Peyer's patch (tissue), 4 donors: ENCODE measurements at places on chromosomes 3 and 15. TPM values are rescaled to one million over a fixed set of nuclear protein-coding genes. Genes with fewer than 3 reads are reported as not detected.

The CAMKV gene
- total RNA-seq: 2.1 TPM

The MUC13 gene
- 612 TPM for total RNA-seq

The SLC28A2 gene
- 66.6 TPM for total RNA-seq

- H3K27me3 ChIP-seq: no peaks in the 10 kb centered on the region
- H3K4me1 ChIP-seq: peaks cover 5% of the 10 kb centered on the region
- no peak overlapping the region for H3K4me3 ChIP-seq
- peak overlapping the region; percentile 25 for H3K27ac ChIP-seq
- H3K36me3 ChIP-seq: no peaks in the 10 kb centered on the region
- DNase-seq: no peak
These were observed 72.9 kb downstream of the RPL39L start for GRCh38 chr3:187066228-187066995.

DNA sequence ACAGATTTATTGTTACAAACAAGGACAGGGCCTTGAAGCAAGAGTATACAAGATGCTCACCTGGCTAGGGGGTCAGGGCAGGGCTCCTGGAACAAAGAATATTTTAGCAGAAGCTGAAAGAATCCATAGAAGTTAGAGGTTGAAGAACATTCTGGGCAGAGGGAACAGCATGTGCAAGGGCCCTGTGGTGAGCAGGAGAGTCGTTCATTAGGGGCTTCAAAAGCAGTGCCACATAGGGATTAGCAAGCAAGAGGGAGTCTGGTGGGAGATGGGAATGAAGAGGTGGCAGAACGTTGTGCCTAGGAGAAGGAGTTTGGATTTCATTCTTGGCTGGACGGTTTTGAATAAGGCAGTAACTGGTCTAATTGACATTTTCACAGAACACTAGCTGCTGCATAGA is 22.9 kb downstream of the DNAJB8 start:
- no peak overlapping the region for H3K4me3 ChIP-seq
- no peaks in the 10 kb centered on the region for H3K27me3 ChIP-seq
- H3K36me3 ChIP-seq: no peaks in the 10 kb centered on the region
- no peaks in the 10 kb centered on the region for H3K4me1 ChIP-seq

- no peaks in the 10 kb centered on the region for H3K27me3 ChIP-seq
- H3K27ac ChIP-seq: no peak overlapping the region
- H3K36me3 ChIP-seq: no peaks in the 10 kb centered on the region
- no peak overlapping the region for H3K4me3 ChIP-seq
- DNase-seq: no peak
- H3K4me1 ChIP-seq: no peaks in the 10 kb centered on the region
These were observed 242.5 kb downstream of the FAM43A start for GRCh38 chr3:194928227-194928626.

GRCh38 chr3:10876661-10877060 is 60.6 kb downstream of the SLC6A11 start:
- no peak overlapping the region for H3K27ac ChIP-seq
- no peak overlapping the region for H3K4me3 ChIP-seq
- no peak for DNase-seq
- no peaks in the 10 kb centered on the region for H3K27me3 ChIP-seq
- H3K4me1 ChIP-seq: no peaks in the 10 kb centered on the region
- no peaks in the 10 kb centered on the region for H3K36me3 ChIP-seq

DNA sequence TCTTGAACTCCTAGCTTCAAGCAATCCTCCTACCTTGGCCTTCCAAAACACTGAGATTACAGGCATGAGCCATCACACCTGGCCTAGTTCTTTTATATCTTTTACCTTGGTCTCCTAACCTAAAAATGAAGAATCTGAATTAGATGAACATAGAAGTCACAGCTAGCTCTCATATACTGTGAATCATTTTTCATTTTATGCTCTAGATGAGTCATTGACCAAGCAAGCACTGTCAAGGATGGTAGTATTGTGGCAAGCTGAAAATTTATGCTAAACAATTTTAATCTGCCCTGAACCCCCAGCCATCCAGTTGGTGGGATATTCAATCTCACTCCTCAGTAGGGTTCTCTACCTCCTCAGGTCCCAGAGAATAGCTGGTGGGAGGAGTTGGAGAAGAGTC is 48.3 kb upstream of the DNAJC13 start:
- DNase-seq: no peak
- no peaks in the 10 kb centered on the region for H3K4me1 ChIP-seq
- no peak overlapping the region for H3K4me3 ChIP-seq
- no peaks in the 10 kb centered on the region for H3K36me3 ChIP-seq
- no peak overlapping the region for H3K27ac ChIP-seq

DNA sequence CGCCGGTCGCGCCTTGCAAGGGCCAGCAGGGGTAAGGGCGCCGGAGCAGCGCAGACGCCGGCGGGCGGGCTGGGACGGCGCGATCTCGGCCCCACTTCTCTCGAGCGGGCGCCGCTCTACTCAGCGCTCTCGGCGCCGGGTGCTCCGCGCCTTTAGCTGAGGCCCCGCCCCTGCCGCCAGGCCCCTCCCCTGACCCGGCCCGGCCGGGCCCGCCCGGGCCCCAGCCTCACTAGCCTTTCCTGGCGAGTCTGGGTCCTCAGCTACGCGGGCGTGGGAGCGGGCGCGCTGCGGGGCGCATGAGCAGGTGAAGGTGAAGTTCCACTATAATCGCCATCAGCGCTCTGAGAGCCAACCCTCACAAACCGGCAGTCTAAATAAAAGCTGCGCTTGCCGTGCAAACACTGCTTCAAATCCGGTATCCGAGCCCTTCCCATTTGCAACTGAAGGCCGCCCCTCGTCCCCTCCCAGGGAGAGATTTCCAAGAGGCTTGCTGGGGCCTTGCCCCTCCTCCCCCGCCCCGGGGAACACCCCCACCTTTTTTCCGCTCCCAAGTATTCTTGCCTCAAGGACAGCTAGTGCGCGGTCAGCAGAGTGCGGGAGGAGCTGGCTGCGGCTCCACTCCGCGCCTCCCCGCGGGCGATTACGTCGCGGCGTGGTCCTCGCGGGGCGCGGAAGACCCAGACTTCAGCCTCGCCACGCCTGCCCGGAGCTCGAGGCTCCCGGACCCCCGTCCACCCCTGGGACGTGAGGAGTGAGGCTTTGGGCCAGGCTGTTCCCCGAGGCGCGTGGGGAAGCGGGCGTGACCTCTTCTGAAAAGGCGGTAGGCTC is at the start of gene RPP25:
Gene RPP25, minus strand, starts transcription at position 125 of the 828 bp plus-strand sequence. CDS start 189 bp downstream, outside the sequence.
- no peaks in the 10 kb centered on the region for H3K27me3 ChIP-seq
- peak; percentile 68 for DNase-seq
- no peaks in the 10 kb centered on the region for H3K36me3 ChIP-seq
- H3K4me3 ChIP-seq: peak within 1 kb of the TSS; percentile 81
- H3K4me1 ChIP-seq: peaks cover 21% of the 10 kb centered on the region
- H3K27ac ChIP-seq: peak within 1 kb of the TSS; percentile 92

- H3K4me3 ChIP-seq: peak overlapping the region; percentile 93
- H3K4me1 ChIP-seq: peaks cover 12% of the 10 kb centered on the region
- DNase-seq: peak; percentile 55
- H3K36me3 ChIP-seq: no peaks in the 10 kb centered on the region
- H3K27me3 ChIP-seq: no peaks in the 10 kb centered on the region
These were observed 605 bp downstream of the DCUN1D1 start for GRCh38 chr3:182979674-182980191.

DNA sequence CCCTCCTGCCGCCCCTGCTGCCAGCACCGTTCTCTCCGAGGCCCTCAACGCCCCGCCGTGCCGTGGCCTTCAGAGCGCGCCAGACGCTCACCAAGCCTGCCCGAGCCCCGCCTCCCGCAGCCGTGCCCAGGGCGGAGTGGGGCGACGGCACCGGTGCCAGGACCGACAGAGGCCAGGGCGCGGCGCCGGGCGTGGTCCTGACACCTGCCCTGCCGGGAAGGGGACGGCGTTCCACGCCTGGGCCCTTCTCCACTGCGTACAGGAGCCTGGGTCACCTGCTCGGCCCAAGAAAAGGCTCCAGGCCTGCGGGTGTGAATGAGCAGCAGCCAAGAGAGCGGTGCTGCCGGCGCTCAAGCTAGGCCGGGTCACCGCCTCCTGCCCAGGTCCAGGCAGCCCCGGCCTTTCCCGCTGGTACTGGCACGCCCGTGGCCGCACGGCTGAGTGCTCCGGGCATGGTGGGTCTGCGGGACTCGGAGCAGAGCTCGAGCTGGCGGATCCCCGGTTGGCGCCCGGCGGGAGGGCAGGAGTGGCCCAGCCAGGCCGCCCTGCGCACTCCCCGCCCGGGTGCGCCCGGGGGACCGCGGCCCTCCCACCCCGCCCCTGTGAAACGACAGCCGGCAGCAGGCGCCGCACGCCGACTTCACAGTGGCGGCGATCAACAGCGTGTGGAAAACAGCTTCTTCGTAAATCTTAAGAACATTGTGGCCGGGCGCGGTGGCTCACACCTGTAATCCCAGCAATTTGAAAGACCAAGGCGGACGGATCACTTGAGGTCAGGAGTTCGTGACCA is 4.2 kb downstream of the OCA2 start:
- peak; percentile 92 for DNase-seq
- H3K27ac ChIP-seq: peak overlapping the region; percentile 31
- H3K4me1 ChIP-seq: peaks cover 13% of the 10 kb centered on the region
- H3K4me3 ChIP-seq: peak overlapping the region; percentile 26

- no peak for DNase-seq
- H3K27me3 ChIP-seq: no peaks in the 10 kb centered on the region
- no peak overlapping the region for H3K4me3 ChIP-seq
- no peaks in the 10 kb centered on the region for H3K36me3 ChIP-seq
These were observed 30.9 kb downstream of the GOLM2 start for GRCh38 chr15:44319385-44319784.

DNA sequence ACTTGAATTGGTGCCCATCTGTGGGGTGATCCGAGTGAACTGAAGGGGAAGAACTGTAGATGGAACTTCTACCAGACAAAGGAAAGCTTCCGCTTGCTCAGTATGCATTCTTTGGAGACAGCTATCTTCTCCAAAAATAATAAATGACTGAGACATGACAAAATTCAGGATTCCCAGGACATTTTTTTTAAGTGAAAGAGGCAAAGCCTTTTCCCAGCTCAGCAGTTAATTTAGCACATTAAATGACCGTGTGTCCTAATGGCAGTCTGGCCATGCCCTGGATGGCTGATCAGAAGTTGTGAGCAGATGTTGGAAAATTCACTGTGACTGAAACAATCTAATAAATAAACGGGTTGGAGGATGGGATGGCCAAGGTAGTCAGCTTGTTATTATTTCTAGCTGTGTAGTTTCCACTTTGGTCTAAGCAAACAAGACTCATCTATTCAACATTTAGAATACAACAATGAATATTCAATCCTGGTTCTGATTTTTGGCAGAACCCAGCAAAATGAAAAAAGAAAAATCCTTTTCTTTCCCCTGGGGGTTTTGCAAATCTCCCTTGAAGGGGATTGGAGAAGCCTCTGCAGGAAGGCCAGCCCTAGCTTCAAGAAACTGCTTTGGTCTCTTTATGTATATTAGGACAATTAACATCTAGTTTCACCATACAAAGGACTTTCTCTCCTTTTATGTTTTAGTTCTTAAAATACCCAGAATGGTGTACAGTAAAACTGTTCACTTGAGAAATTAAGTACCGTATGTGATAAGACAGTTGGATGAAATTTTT is 540.9 kb upstream of the MDFIC2 start:
- H3K27me3 ChIP-seq: no peaks in the 10 kb centered on the region
- H3K27ac ChIP-seq: no peak overlapping the region
- H3K4me3 ChIP-seq: no peak overlapping the region
- H3K36me3 ChIP-seq: no peaks in the 10 kb centered on the region

DNA sequence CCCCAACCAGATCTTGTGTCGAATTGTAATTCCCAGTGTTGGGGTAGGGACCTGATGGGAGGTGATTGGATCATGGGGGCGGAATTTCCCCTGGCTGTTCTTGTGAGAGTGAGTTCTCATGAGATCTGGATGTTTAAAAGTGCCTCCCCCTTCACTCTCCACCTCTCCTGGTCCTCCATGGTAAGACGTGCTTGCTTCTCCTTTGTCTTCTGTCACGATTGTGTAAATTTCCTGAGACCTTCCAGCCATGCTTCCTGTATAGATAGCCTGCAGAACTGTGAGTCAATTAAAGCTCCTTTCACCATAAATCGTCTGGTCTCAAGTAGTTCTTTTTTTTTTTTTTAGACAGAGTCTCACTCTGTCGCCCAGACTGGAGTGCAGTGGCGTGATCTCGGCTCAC is 42.3 kb downstream of the NR1D2 start:
- DNase-seq: no peak
- no peaks in the 10 kb centered on the region for H3K4me1 ChIP-seq
- no peak overlapping the region for H3K4me3 ChIP-seq
- no peaks in the 10 kb centered on the region for H3K36me3 ChIP-seq

GRCh38 chr3:108062051-108062450 is 28.8 kb downstream of the CD47 start:
- H3K4me3 ChIP-seq: no peak overlapping the region
- H3K27me3 ChIP-seq: no peaks in the 10 kb centered on the region
- no peak overlapping the region for H3K27ac ChIP-seq
- no peak for DNase-seq
- H3K36me3 ChIP-seq: no peaks in the 10 kb centered on the region

DNA sequence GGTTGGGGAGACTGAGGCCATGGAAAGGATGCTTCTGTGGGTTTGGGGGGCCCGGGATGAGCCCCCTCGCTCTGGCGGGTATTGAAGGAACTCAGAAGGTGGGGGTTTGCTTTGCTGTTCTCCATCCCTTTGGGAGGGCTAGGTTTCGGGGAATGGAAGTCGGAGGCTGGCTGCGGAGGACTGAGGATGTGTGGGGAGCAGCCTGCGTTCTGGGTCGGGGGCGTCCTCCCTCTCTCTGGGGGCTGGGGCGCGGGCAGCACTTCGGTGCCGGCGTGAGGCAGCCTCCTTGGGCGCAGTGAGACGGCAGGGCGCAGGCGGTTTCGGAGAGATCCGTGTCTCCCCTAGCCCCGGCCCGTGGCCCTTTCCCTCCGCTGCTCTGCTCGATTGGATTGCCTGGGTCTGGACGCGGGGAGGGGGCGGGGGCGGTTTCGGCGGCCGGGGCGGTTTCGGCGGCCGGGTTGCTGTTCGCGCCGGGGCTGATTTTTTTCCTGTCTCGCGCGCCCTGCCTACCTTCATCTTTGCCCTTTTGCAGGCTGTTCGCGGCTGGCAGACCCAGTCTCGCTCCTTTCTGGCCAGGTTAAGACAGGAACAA is 1.4 kb downstream of the PTPRG start:
- peak overlapping the region; percentile 48 for H3K4me3 ChIP-seq
- no peaks in the 10 kb centered on the region for H3K27me3 ChIP-seq
- DNase-seq: peak; percentile 72
- H3K27ac ChIP-seq: peak overlapping the region; percentile 69
- no peaks in the 10 kb centered on the region for H3K4me1 ChIP-seq
- H3K36me3 ChIP-seq: no peaks in the 10 kb centered on the region

GRCh38 chr3:117874028-117874690 is 1160.5 kb downstream of the IGSF11 start:
- H3K36me3 ChIP-seq: no peaks in the 10 kb centered on the region
- DNase-seq: no peak
- H3K4me3 ChIP-seq: no peak overlapping the region
- no peaks in the 10 kb centered on the region for H3K4me1 ChIP-seq
- H3K27me3 ChIP-seq: no peaks in the 10 kb centered on the region

GRCh38 chr15:53296603-53297002 is 462.9 kb downstream of the WDR72 start:
- no peaks in the 10 kb centered on the region for H3K36me3 ChIP-seq
- no peak overlapping the region for H3K4me3 ChIP-seq
- H3K27me3 ChIP-seq: no peaks in the 10 kb centered on the region
- no peak for DNase-seq
- no peaks in the 10 kb centered on the region for H3K4me1 ChIP-seq
